Myocyte (in vitro differentiated cells): ENCODE measurements at places on chromosomes 1 and 21.

GRCh38 chr1:172997941-172998361 is 52.8 kb downstream of the TNFSF18 start:
- DNase-seq, result no peak

- no peak for DNase-seq
Observed at GRCh38 chr1:234722270-234722704, 112.3 kb upstream of the IRF2BP2 start.

- no peak for DNase-seq
Observed at GRCh38 chr1:231104917-231105316, 56.9 kb upstream of the TRIM67 start.

DNA sequence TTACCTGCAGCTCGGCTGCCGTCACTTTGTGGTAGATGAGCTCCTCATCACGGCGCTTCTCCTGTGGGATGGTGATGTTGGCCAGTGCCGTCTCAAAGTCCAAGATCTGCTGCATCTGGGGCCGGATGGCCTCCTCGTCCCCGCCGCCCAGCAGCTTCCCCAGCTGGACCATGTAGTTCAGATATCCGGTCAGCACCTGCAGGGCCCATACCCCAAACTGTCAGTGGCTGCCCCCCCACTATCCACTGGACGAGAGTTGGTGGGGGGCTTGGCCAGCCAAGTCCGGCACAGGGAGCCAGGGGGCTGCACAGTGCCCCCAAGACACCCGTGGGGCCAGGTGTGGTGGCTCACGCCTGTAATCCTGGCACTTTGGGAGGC is 34.3 kb downstream of the ECE1 start:
- no peak for DNase-seq

DNA sequence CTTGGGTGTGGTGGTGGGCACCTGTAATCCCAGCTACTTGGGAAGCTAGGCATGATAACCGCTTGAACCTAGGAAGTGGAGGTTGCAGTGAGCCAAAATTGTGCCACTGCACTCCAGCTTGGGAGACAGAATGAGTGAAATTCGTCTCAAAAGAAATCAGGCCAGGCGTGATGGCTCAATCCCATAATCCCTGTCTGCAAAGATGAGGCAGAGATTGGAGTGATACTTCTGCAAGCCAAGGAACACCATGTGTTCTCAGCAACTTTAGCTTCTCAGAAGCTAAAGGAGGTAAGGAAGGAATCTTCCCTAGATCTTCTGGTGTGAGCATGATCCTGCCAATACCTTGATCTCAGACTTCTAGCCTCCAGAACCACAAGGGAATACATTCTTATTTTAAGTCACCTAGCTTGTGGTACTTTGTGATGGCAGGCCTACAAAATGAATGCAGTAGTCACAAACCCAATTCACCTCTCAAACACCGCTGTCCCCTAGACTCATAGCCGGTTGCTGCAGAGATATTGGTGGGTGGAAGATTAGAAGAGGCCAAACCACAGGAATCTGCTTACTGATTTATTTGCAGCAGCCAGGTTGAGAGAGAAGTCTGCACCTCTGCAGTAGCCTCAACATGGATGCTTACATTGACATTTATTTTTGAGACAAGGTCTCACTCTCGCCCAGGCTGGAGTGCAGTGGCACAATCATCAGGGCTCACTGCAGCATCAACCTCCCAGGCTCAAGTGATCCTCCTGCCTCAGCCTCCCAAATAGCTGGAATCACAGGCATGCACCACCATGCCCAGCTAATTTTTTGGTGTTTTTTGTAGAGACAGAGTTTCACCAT is 18.6 kb downstream of the L1TD1 start:
- DNase-seq, result no peak

DNA sequence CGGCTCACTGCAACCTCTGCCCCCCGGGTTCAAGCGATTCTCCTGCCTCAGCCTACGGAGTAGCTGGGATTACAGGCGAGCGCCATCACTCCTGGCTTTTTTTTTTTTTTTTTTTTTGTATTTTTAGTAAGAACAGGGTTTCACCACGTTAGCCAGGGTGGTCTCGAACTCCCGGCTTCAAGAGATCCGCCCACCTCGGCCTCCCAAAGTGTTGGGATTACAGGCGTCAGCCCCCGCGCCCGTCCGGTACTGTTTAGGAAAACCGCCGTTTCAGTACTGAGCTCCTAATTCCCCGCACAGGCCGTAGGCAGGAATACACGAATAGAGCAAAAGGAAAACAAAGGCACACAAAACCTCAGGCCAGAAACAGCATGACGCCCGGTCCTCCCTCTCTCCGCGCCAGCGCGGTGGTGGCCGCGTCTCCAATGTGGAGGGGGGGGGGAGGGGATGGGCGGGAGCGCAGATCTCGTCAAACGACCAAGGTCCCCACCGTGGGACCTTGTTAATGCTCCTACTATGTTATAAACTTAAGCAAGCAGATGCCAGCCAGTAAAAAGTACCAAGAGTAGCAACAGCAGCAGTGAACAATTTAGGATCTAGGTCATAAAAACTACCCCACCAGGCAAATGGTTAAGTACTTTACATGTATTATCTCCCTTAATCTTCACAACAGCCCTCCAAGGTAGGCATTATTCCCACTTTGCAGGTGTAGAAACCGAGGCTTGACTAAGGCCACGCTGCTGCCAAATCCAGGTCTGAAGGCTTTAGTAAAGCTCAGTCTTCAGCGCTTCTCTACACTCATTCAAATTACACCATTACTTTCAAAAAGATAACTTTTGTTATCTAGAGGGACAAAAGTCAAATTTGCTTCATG is 648 bp upstream of the ADAR start:
- DNase-seq, result peak; percentile 76

DNA sequence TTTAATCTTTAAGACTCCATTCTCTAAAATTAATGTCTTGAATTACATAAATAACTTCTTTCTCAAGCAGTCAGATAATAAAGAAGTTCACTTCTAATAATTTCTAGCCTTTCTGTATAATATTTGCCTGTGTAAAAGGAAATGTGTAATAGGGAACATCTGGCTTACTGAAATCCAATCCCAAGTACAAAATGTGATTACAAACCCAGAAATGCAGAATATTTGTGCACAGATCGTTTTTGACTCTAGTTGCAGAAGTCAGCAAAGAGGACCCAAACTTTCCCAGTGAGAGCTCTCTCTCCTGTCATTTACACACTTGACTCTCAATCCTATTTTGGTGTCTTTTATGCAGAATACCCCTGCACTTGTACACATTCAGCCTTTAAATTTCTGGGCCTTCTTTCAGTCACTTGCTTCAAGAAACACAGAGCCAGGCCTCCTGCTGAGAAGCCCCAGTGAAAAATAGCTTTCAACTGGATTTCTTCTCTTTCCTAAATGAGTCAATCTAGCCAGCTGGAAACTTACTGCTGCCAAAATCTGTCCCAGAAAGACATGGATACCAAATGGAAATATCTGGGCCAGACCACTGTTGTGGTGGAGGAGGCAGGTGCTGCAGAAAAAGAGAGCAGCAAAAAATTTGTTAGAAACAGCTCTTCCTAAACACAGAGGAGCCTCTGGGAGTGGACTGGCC is 68.5 kb upstream of the ADAM30 start:
- peak; percentile 91 for DNase-seq

DNA sequence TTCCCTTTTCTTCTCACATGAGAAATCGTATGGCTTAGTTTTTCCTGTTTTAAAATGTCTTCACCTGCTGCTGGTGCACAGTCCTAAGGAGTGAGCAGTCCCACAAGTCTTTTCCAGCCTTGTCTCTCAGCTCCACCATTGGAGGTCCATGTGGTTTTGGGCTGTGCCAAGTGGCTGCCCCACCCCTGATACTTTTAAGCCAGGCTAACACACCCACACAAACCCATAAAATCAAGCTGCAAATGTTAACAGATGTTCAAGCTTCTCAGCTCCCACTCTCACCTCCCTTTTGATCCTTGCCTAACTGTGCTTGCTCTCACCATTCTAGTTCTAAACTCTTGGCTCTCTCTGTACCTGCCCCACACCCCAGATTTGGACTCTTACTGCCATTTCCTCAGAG is 74.5 kb upstream of the COL24A1 start:
- DNase-seq, result peak; percentile 85
